ENCODE measurements at places on chromosomes 12 and 14. TPM values are rescaled to one million over a fixed set of nuclear protein-coding genes. Genes with fewer than 3 reads are reported as not detected.

GRCh38 chr14:53938136-53938837 lies 18.3 kb downstream of the BMP4 start:
- H3K4me1 ChIP-seq: no peaks in the 10 kb centered on the region
- H3K27me3 ChIP-seq: peaks cover under 1% of the 10 kb centered on the region
- H3K4me3 ChIP-seq: no peak overlapping the region
- no peak for DNase-seq

GRCh38 chr14:90574188-90575131 lies 177.6 kb downstream of the CALM1 start:
- H3K36me3 ChIP-seq: peaks cover 12% of the 10 kb centered on the region
- H3K4me1 ChIP-seq: no peaks in the 10 kb centered on the region
- DNase-seq: peak; percentile 29

- H3K27me3 ChIP-seq: no peaks in the 10 kb centered on the region
- DNase-seq: no peak
- H3K4me1 ChIP-seq: no peaks in the 10 kb centered on the region
Observed at GRCh38 chr12:14171106-14171505, 189.7 kb upstream of the GRIN2B start.

HPD gene
- 1.5 TPM for polyA plus RNA-seq

GRCh38 chr12:1832801-1833595 lies 12.6 kb downstream of the LRTM2 start:
- no peaks in the 10 kb centered on the region for H3K36me3 ChIP-seq
- H3K4me3 ChIP-seq: no peak overlapping the region
- H3K4me1 ChIP-seq: no peaks in the 10 kb centered on the region
- no peak overlapping the region for H3K27ac ChIP-seq
- no peaks in the 10 kb centered on the region for H3K27me3 ChIP-seq
- peak; percentile 25 for DNase-seq

GRCh38 chr12:30188602-30189326 lies 405.0 kb upstream of the TMTC1 start:
- no peaks in the 10 kb centered on the region for H3K4me1 ChIP-seq
- no peak for DNase-seq
- no peak overlapping the region for H3K27ac ChIP-seq
- H3K4me3 ChIP-seq: no peak overlapping the region

GRCh38 chr12:98791406-98791805 lies 146.3 kb downstream of the APAF1 start:
- H3K27me3 ChIP-seq: no peaks in the 10 kb centered on the region
- no peak for DNase-seq
- H3K36me3 ChIP-seq: no peaks in the 10 kb centered on the region
- H3K27ac ChIP-seq: no peak overlapping the region
- no peak overlapping the region for H3K4me3 ChIP-seq

DNA sequence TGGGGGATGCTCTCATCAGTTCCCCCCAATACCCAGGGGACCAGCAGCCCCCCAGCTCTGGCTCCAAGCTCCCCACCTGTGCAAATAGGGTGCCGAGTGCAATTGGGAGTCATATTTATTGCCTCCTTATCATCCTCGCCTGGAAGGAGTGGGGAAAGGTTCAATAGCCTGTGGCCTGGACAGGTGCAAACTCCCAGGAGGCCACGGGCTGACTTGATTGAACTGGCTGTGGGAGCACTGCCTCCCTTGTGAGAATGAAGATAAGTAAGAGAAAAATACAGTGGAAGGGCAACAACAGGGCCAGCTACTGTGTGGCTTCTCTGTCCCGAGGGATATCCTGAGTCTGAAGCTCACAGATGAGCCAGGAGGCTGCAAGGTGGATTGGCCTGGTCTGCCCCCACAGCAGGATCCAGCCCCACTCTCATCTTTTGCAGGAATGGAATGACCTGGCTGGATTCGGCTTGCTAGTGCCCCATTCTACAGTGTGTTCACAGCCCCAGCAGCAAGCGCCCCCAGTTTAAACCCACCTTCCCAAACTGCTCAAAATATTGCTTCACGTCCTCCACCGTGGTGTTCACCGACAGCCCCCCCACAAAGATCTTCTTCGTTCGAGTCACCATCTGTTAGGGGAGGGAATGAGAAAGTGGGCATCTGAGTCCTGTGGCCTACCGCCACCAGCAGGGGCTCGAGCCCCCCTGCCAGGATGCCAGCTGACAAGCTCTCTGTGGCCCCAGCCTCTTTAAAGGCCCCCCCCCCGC lies 6.3 kb downstream of the MSI1 start:
- no peak overlapping the region for H3K27ac ChIP-seq
- H3K36me3 ChIP-seq: no peaks in the 10 kb centered on the region
- no peak overlapping the region for H3K4me3 ChIP-seq
- no peak for DNase-seq

PLD4 gene
- 29.8 TPM for polyA plus RNA-seq

- H3K27ac ChIP-seq: peak overlapping the region; percentile 22
- peaks cover 81% of the 10 kb centered on the region for H3K4me1 ChIP-seq
- no peaks in the 10 kb centered on the region for H3K27me3 ChIP-seq
- DNase-seq: peak; percentile 28
Observed at GRCh38 chr14:68969278-68970033, 9.6 kb downstream of the ACTN1 start.

Measured in spleen (tissue), 13 donors.